ENCODE measurements at places on chromosomes 7 and 10.

- no peak for DNase-seq
Measured at GRCh38 chr7:103598326-103598905, 152.4 kb upstream of the SLC26A5 start.

- DNase-seq, result peak; percentile 67
Measured at GRCh38 chr7:117808341-117808757, 64.9 kb downstream of the CTTNBP2 start.

DNA sequence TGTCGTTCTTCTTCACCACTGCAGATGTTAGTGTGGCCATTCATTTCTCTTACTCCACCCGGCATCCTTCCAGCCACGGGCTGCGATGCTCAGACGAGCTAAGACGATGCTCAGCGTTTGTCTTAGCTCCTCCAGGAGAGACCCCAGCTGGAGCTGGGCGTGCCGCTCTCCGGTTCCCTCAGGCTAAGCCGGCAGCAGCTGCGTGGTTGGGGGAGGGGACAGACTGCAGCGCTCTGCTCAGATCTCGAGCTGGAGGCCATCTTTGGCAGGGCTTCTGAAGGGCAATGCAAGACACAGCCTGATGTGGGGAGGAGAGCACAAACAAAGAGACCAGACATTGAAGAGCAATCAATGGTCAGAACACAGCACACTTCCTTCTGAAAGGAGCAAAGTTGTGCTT lies 4.8 kb downstream of the INA start:
- peak; percentile 32 for DNase-seq

DNA sequence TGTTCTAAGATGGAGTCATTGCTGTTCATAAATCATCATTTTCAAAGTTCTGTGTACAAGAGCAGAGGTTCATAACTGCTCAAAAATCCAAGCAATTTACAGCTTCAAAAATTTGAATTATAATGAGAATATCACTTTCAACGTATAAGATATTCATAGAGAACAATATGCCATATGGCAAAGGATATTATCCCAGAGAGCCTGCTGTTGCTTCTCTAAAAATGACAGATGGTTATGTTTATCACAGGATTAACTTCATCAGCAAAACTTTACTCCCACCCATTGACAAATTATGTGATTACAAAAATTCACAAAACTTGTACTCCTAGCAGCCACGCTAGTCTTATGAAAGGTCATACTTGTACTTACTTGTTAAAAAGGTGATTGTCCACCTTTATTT lies 105.1 kb downstream of the PIP4K2A start:
- no peak for DNase-seq

- peak; percentile 35 for DNase-seq
Measured at GRCh38 chr10:24722676-24723385, 856 bp downstream of the ARHGAP21 start.

GRCh38 chr7:135888740-135889139 lies 88.4 kb downstream of the MTPN start:
- no peak for DNase-seq

- DNase-seq, result no peak
Measured at GRCh38 chr7:93226310-93226709, at the start of gene HEPACAM2. TSS of gene HEPACAM2 (minus strand) at chr7:93226469.

DNA sequence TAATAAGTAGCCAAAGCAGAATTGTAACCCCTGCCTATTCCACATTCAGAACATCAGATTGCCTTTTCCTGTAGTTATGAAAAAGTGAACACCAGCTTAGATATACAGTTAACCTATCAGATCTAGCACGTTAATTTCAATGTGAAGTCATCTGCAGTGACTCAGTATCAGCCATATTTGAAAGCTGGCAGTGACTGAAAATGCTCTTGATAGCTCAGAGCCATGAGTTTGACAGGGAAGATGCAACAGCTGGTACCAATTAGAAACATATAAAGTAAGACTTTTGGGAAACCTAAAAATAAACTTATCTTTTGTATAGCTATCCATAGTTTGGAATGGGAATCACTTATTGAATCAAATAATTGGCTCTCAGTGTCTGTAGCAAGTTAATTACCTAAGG lies 284.1 kb upstream of the NPSR1 start:
- no peak for DNase-seq

DNA sequence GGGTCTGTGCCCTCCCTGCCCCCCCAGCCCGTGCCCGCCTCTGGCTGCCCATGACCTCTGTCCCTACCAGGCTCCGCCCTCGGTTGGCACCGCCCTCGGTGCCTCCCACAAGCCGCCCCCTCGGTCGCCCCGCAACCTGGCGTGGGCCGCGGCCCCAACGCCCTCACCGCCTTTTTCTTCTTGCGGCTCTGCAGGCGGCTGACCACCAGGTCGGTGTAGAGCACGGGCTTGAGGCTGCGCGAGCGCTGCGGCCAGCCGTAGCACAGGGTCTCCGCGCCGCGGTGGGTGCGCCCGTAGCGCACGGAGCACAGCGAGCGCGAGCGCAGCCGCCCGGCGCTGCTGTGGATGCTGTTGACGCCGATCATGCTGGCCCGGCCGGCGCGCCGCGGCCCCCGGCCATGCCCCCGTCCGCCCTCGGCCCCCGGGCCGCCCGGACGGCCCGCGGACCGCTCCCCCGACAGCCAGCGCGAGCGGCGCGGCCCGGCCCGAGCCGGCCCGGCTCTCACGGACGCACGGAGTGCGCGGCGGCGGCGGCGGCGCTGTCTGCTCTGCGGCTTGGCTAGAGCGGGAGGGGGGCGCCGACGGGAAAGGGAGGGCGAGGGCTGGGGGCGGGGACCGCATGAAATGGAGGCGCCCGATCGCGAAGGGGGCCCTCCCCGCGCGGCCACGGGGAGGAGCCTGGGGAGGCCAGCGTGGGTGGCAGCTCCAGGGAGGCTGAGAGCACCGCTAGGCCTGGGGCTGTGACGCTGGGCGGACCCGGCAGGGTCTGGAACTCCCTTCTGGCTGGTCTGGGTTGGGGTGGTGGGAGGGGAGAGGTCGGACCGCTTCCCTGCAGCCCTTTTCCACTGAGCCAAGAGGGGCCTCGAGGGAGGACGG lies 9.6 kb downstream of the PSD start:
- DNase-seq, result peak; percentile 16

DNA sequence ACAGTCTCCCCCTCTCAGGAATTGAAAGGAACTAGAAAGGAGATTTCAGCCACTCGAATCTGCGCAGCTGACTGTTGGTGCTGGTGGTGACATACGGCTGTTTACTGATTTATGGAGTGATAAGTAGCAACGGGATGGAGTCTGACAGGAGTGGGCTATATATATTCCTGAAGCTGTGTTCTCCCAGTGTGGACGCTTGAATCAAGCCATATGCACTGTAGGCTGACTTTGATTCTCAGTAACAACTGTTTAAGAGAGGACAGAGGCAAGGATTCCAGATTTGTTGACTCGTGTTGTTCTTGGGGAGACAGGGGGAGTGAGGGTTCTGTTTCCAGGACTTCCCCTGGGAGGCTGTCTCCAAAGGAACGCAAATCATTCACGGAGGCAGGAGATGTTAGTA lies 260.1 kb upstream of the AUTS2 start:
- DNase-seq, result no peak

DNA sequence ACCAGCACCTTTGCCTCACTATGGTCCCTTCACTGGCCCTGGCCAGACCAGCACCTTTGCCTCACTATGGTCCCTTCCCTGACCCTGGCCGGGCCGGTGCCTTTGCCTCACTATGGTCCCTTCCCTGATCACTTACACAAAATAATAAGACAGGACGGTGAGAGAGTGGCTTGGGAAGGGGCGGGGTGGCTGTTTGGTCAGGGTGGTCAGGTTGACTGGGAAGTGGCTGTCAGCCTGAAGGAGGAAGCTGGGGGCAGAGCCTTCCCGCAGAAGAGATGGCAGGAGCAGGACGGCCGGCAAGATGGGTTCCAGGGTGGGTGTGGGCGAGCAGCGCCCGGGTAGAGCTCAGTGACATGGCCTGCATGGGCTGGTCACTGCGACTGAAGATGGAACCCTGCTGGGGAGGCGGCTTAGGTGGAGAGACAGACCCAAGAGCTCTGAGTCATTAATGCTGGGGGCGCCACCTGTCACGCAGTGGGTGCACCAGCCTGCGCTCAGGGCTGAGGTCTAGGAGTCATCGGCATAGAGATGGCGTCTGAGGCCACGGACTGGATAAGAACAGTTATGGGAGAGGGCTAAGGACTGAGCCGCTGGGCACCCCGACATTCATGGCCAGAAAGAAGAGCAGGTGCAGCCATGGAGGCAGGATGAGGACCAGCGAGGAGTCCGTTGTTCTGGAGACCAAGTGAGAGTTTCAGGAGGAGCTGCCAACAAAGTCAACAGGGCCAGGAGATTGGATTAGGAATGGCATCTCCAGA lies 91.8 kb downstream of the CHST15 start:
- no peak for DNase-seq

DNA sequence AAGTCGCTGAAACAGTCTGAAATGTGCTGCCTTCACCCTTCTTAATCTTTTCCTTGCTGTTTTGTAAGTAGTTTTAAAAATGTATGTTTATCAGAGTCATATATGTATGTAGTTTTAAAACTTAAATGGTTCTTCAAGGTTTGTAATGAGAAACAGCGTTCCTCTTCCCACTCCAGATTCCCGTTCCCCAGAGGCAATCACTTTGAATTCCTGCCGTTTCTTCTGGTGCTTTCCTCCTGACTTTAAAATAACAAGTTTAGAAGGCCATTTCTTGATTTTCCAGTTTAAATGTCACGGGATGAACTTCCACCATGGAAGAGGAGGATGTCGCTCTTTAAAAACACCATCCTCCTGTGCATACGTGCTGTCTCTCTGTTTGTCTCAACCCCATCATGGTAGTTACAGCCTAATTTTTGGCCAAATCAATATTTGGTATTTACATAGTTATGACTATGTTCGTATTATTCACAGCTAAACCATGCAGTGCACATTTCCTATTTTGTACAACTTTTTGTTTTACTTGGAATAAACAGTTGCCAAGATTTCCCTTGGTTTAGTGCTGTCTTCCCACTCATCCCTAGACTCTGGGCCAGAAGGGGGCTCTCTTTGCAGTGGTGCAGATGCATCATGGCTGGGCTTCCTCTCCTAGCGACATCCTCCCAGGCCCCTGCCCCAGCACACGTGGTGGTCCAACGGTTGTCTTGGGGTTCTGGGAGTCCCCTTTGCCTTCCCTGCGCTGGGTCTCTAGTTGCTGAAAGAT lies 151.4 kb downstream of the PTPN20 start:
- no peak for DNase-seq

GRCh38 chr10:101745074-101745696 lies 30.7 kb downstream of the FGF8 start:
- DNase-seq, result no peak

DNA sequence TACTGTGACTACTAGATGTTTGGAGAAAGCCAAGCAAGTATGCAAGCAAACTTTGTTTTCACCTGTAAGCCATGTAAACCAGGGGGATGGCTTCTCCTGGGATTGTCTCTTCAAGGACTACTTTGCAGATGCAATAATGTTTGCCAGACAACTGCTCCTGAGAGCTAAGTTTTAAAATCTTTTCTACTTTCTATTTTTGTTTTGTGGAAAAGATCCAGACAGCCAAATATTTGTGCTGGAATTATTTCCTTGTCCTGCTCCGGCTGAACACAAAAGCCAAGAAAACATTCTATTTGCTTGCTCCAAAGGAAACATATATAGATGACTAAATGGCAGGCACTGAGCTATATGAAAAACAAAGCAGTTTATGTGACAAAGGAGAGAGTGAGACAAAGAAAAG lies 51.6 kb downstream of the TFPI2 start:
- no peak for DNase-seq

- no peak for DNase-seq
Measured at GRCh38 chr7:50310361-50310760, 5.8 kb downstream of the IKZF1 start.

DNA sequence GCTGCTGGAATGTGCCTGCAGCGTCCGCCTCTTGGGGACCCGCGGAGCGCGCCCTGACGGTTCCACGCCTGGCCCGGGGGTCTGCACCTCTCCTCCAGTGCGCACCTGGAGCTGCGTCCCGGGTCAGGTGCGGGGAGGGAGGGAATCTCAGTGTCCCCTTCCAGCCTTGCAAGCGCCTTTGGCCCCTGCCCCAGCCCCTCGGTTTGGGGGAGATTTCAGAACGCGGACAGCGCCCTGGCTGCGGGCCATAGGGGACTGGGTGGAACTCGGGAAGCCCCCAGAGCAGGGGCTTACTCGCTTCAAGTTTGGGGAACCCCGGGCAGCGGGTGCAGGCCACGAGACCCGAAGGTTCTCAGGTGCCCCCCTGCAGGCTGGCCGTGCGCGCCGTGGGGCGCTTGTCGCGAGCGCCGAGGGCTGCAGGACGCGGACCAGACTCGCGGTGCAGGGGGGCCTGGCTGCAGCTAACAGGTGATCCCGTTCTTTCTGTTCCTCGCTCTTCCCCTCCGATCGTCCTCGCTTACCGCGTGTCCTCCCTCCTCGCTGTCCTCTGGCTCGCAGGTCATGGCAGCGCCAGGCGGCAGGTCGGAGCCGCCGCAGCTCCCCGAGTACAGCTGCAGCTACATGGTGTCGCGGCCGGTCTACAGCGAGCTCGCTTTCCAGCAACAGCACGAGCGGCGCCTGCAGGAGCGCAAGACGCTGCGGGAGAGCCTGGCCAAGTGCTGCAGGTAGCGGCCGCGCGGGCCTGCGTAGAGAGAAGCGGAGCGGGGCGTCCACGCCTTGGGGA lies 645 bp downstream of the SLC26A4 start:
- DNase-seq, result no peak

GRCh38 chr7:21429021-21429420 lies 1.1 kb downstream of the SP4 start:
- DNase-seq, result no peak

- DNase-seq, result no peak
Measured at GRCh38 chr7:150970424-150970823, 7.7 kb downstream of the KCNH2 start.

DNA sequence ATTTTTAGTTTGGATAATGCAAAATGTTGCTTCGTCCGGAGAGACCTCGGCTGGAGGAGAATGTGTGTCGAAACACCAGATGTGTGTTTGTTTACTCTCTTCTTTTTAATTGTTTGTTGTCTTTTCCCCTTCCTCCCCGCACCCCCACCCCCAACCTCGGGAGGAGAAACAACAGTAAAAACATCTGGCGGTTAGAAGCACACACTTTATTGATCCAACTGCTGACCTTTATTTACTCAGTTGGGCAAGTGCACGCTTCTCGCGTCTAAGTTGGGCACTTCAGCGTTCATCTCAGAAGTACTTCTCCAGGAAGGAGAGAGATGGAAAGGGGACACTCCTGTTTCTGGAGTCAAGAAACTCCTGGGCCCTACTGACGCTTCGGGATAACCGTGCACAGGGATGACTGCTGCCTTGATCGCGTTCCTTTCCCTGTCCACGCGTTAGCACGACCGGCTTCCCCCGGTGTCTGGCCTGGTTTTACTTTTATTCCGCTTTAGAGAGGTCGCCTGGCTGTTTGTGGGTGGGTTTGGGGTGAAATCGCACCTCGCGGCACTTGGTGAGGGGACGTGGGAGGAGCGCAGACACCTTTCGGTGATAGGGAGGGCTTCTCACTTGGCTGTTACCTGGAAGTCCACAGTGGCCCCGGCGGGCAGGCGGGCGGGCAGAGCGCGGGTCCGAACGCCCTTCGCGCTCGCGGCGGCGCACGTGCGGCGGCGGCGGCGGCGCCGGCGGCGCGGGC lies 168.3 kb upstream of the PPP1R3A start:
- DNase-seq, result no peak

- DNase-seq, result no peak
Measured at GRCh38 chr7:134320201-134320600, 3.5 kb upstream of the SLC35B4 start.

- no peak for DNase-seq
Measured at GRCh38 chr7:46034056-46034768, 113.1 kb upstream of the IGFBP3 start.

GRCh38 chr10:97736403-97736901 lies 476 bp upstream of the ZFYVE27 start:
- no peak for DNase-seq

All from hypothalamus (tissue), 51 donors.